H1 (cell line): ENCODE measurements at places on chromosomes 3 and 15. TPM values are rescaled to one million over a fixed set of nuclear protein-coding genes. Genes with fewer than 3 reads are reported as not detected.
A peak's percentile ranks its signal among the peaks of the same experiment; 100 is the strongest.

DNA sequence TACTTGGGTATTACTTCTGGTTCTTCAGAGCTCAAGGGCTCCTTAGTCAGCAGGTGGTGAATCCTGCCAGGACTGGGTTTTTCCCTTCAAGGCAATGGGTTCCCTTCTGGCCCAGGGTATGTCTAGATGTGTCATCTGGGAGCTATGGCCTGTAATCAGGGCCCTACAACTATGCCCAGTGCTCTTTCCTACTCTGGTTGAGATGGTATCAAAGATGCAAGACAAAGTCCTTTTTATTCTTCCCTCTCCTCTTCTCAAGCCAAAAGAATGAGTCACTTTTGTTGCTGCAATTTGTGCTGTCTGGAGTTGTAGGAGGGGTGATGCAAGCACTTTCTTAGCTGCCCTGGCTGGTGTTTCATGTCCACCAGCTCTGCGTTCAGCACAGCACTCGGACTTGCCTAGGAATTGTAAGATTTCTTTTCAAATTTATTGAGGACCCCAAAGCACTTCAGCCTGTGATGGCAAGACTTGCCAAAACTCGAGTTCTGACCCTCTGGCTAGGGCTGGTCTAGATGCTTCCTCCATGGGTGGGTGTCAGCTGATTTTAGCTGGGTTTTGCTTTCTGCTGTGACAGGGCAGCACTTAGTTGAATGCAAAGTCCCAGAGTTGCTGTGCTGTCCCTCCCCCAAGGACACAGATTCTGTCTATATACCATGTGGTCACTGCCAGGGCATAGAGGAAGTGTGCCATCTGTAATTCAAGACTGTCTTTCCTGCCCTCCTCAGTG, 129.2 kb upstream of the CBLB start:
- no peak for DNase-seq

DNA sequence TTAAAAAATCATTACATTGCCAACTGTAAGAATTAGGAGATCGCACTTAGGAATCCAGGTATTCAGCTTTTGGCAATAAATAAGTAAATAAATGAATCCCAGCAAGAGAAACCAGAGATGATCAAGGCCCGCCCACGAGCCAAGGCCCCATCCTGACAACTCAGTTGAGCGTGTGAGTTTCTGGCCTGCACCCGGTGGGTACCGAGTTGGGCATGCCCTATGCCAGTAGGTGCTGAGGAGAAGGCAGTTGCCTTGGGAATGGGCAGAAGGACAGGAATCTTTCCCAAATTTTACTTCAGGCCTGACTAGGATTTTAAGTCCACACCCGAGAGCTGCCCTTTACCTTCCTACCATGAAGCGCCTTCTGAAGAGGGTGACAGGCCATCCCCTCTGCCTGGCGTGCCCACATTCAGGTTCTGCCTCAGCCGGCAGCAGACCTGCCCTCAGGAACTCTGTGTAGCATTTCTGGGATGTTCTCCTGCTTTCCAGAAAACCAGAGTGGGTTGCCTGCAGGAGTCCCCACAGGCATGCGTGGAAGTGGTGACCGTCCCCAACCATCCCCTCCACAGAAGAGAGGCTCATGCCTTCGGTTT, 99.3 kb upstream of the ALDH1A3 start:
- DNase-seq: peak; percentile 14

DNA sequence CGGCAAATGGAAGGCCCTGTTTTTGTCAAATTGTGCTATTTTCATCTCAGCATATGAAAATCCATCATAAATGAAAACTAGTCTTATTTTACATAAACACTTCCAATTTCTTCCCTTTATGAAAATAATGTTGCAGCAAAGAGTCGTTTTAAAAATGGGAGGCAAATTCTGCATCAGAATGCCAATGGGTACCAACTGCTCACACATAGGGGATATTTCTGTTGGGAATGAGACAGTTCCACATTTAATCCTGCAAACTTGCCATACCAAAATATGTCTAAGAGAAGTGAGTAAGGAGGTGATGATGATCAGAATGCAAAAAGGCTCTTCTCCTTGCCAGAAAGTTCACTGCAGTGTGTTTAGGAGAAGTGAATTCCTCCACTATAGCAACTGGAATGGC, 391.7 kb downstream of the CACNA2D3 start:
- DNase-seq: no peak

Gene AGTR1
- 0.03 and 0.06 TPM in 2 replicates for polyA plus RNA-seq

Gene ULK4
- 2.2 and 3.0 TPM in 2 replicates for polyA plus RNA-seq

GRCh38 chr3:154176036-154176435, 54.8 kb downstream of the ARHGEF26 start:
- DNase-seq: no peak

DNA sequence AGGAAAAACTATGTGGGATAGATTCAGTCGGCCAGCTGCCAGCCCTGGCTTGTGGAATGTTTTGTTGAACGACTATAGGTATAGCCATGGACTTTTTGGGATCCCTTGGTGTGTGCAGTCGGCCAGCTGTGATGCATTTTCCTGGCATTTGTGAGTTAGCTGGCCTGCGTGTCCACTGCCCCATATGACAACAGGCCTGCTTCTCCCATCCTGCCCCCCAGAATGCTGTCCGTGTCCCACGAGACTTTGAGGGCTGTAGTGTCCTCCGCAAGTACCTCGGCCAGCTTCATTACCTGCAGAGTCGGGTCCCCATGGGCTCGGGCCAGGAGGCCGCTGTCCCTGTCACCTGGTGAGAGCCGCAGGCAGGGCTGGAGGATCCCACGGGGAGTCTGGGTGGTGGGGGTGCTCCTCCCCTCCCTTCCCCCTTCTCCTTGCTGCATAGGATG, 23.6 kb downstream of the PTPN23 start:
- no peak for DNase-seq

DNA sequence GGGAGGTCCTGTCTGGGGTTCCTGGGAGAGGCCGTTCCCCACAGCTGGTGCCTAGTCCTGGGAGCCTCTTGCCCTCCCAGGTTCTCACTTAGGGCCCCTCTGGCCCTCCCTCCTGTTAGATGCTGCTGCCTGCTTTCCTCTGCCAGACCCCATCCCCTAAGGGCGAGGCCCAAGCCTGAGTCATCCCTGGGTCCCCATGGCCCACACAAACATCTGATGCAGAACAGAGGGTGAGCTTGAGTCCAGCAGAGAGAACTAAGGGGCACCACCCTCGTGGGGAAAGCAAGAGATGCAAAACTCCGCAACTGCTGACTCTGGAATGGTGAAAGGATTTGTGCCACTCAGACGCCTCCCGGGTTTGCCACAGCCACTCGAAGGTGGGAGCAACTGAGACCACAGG, 58.8 kb upstream of the TRPM1 start:
- no peak for DNase-seq

Gene SLC22A13
- 0.05 and 0.06 TPM in 2 replicates for polyA plus RNA-seq

GRCh38 chr3:143436231-143436930, 316.8 kb downstream of the CHST2 start:
- DNase-seq: no peak

Gene C3orf80
- 0.46 and 0.57 TPM in 2 replicates for polyA plus RNA-seq

- no peak for DNase-seq
These were observed 61.0 kb upstream of the FNDC3B start for GRCh38 chr3:171978390-171978789.

DNA sequence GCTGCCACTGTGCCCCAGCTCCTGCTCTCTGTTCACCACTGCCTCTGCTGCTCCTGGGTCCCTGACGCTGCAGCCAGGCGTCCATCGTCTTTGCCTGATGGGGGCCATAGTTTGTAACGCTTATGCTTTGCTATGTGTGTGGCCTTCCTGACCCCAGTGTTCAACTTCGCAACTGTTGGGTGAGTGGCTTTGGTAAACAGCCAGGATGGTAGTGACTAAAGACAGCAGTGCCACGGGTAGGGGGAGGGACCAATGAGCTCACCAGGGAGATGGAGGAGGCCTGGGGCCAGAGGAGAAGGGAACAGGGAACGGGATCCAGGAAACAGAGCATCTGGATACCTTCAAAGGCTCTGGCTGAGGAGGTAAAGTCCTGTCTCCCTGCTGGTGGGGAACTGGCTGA, 75.9 kb upstream of the ALDH1L1 start:
- no peak for DNase-seq

Gene IGDCC3
- polyA plus RNA-seq: 26.8 and 42.3 TPM in 2 replicates

- DNase-seq: no peak
These were observed 64.2 kb upstream of the TIMP4 start for GRCh38 chr3:12222775-12223485.

GRCh38 chr15:59360896-59361295, 11.8 kb downstream of the MYO1E start:
- no peak for DNase-seq

GRCh38 chr15:55894399-55894965, 98.9 kb downstream of the NEDD4 start:
- DNase-seq: no peak

- no peak for DNase-seq
These were observed 120.9 kb upstream of the PFN2 start for GRCh38 chr3:150091626-150092025.

DNA sequence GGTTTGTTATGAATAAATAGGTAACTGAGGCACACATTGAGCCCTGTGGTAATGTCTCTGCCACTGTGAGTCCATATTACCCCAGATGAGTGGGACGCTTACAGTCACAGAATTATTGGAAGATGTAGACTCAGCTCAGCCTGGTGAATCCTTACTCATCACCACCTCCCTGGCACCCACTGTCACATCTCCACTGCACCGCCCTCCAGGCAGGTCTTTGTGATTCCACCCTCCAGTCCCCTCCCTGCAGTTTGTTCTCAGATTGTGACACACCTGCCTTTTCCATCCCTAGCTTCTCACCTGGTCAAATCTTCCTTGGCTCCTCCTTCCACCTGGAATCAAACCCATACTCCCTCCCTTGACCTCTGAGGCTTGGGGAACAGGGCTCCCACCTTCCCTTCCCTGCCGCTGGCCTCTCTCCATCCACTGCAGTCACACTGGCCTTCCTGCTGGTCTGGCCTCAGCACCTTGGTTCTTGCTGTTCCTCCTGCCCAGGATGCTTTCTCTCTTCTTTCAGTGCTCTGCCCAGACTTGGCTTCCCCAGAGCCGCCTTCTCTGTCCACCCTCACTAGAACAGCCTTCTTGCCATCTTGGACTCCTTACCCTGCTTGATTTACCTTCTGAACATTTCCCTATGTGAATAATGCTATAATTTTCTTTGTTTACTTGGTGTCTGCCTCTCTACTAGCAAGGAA, 9.4 kb downstream of the SLC6A20 start:
- DNase-seq: peak; percentile 22

GRCh38 chr3:148500881-148501280, 196.8 kb upstream of the AGTR1 start:
- DNase-seq: no peak

- no peak for DNase-seq
These were observed 46.3 kb downstream of the FMN1 start for GRCh38 chr15:33148129-33148751.

- DNase-seq: no peak
These were observed 140.7 kb upstream of the TRIM42 start for GRCh38 chr3:140536926-140537726.

DNA sequence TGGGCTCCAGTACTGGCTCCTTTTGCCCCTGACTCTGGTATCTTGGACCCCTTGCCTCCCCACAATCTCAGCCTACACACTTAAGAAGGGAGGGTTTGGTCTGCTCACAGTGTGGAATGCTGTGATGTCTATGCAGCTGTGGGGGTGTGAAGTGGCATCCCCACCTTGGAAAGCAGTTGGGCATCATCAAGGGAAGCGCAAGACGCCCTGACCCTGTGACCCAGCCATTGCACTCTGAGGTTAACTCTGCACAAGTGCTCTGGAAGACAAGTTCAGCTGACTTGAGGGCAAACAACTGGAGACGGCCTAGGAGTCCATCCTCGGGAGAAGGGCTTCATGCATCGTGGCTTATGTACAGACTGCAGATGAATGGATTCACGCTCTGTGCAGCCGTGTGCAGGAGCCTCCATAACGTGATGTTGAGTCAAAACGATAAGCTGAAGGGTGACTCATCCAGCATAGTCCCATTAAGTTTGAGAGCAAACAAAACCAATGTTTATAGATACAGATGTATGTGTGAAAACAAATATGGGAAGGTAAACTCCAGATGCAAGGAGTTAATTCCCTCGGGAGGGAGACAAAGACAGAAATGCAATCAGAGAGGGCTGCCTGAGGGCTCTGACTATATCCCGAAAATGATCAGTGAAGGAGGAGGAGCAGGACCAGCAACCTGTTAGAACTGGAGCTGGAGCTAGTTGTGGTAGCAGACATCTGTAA, 86.8 kb downstream of the LSM3 start:
- DNase-seq: no peak

- DNase-seq: no peak
These were observed 296.9 kb upstream of the GADL1 start for GRCh38 chr3:31191354-31191753.

- DNase-seq: no peak
These were observed 156.2 kb upstream of the SEMA6D start for GRCh38 chr15:47561102-47561501.

DNA sequence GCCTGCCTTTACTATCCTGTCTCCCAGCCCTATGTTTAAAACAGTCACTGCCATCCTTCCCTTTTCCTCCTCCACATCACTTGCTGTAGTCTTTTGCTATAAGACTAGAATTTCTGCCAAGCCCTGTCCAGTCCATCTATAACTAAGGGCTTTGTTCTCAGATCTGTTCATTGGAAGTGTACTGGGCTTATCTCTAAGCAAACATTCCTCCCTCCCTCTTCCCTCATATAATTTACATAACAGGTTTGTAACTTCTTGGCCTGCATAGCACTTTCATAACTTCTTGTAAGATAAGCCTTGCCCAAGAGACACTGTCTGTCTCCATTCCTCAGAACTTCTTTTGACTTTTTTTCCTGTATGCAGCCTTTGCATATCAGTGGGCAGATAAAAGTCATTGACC, 16.7 kb downstream of the TPRG1 start:
- DNase-seq: no peak

Gene SPINT1
- 155 and 266 TPM in 2 replicates for polyA plus RNA-seq

- no peak for DNase-seq
These were observed 1013.3 kb upstream of the SEMA6D start for GRCh38 chr15:46703871-46704637.

Gene REC114
- 0.12 TPM in 1 of 2 replicates, not detected in the other for polyA plus RNA-seq

Gene UBAP1L
- polyA plus RNA-seq: 0.67 and 1.3 TPM in 2 replicates

Gene FAM162A
- polyA plus RNA-seq: 21.0 and 38.2 TPM in 2 replicates

DNA sequence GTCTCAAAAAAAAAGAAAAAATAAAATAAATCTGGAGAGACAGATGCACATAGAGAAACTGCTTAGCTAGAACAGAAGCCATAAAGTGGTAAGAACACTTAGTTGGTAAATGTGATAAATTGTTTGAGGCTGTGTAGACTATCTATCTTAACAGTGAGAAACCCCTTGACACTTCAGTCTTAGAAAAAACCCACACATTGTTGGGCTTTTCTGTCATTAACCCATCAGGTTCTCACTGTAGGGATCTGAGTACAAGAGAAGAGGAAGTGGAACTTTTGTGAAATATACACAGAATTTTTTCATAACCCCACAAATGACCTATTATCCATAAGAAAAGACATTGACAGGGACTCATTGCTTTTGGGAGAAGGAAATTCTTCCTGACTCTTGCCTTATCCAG, 24.4 kb downstream of the TP63 start:
- DNase-seq: no peak

Gene PLSCR2
- not detected in 2 replicates for polyA plus RNA-seq

DNA sequence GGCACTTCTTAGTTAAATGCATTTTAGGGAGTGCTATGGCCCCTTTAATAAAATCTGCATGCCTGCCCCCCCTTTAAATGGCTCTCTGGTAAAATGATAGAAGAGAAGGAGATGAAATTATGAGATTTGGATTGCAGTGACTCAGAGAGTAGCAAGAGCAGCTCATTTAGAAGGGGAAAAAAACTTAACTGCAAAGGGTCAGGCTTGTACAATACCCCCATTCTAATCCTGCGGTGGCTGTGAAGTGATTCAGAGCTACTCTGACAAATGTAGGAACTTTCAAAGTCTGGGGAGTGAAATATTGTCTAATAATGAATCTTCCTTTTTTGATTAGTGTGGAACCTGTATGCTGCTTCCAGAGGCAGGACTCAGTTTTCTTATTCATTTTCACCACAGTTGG, 44.1 kb upstream of the TBC1D23 start:
- no peak for DNase-seq
